GOT3 (cell line): ENCODE measurements at places on chromosomes 1 and 21.

DNA sequence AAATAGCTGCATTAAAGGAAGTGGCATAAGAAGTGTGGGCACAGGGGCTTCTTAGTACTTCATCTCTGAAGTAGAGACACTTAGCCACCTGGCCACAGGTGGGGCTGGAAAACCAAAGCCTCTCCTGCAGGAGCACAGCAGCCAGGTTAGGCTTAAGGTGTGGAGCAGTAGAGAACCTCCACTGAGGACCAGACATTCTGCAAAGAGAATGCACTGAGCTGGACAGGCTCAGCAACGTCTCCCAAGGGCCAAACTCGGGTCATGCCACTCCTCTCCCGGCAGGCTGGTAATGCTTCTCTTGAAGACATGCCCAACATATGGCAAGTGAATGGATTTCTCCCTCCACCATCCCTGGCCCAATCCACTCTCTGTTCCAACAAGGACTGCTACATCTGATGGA is 33.0 kb upstream of the LRRC38 start:
- no peak for DNase-seq

DNA sequence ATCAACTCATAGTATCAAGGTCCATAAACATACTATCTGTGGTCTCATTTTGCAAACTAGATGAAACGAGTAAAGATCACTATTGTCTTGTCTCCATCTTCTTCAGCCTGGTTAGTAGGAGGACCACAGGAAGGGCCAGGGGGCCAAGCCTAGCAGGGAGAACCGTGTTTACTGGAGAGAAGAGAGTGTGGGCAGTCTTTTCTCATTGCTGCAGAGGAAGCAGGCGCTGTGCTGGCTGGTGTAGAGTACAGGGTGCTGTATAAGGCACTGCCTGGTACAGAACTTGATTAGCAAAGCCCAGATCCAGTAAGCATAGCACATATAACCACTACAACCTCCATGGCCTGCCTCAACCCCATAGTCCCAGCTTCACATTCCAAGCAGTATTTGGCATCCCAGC is 10.0 kb upstream of the B4GALT3 start:
- DNase-seq: no peak

- no peak for DNase-seq
Observed at GRCh38 chr21:14064296-14064645, 146.5 kb downstream of the LIPI start.

GRCh38 chr1:192726820-192727504 is 81.9 kb upstream of the RGS2 start:
- DNase-seq: no peak

DNA sequence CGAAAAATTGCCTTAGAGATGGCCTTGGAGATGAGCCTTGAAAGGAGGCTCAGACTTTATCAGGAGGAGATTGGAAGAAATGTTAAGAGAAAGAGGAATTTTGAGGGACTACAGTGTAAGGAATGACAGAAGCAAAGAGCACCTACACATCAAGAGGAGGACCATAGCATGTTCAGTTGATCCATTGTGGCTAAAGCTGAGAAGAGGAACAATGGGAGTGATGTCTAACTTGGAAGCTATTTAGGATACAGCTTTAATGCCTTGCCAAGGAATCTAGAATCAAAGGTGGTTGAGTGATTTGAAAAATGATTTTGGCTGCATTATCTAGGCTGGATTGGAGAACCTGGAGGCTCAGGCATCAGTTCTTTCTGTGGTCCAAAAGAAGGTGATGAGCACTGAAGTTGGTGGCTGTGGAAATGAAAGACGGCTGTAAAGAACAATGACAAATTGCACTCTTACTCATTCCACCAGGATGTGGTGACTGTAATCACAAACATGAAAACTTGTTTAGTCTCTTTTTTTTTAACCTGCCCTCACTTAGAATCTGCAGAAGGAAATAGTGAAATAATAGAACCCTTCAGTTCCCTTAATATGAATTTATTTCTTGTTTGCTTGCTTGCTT is 11.3 kb downstream of the FAM20B start:
- no peak for DNase-seq

DNA sequence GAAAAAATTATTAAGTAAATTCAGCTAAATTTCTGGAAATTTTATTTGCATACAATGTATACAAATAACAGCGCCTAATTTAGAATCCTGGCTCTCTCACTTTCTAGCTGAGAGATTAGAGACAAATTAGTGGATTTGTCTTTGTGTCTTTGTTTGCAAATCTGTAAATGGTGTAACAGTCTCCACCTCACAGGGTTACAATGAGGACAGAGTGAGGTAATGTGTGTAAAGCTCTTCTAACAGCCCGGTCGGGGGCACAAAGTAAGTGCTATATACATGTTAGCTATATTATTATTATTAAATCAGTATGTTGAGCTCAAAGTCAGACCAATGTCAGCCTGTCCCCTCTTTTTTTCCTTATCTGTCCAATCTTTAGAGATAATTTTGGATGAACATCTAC is 5.0 kb upstream of the ADAMTSL4 start:
- no peak for DNase-seq
